ENCODE measurements at places on chromosomes 7 and 10. TPM values are rescaled to one million over a fixed set of nuclear protein-coding genes. Genes with fewer than 3 reads are reported as not detected.

The STK31 gene
- 2.1 TPM for total RNA-seq

The SYCE1 gene
- total RNA-seq: not detected

The TMEM196 gene
- not detected for total RNA-seq

The SLIT1 gene
- 0.35 TPM for total RNA-seq

The GPR85 gene
- total RNA-seq: not detected

The STEAP4 gene
- total RNA-seq: 24.6 TPM

The GIMAP5 gene
- total RNA-seq: 103 TPM

The ANXA8 gene
- 0.67 TPM for total RNA-seq

The PTPRZ1 gene
- 9.1 TPM for total RNA-seq

The IKZF1 gene
- total RNA-seq: 828 TPM
